ENCODE measurements at places on chromosomes 1 and 21. TPM values are rescaled to one million over a fixed set of nuclear protein-coding genes. Genes with fewer than 3 reads are reported as not detected.

DNA sequence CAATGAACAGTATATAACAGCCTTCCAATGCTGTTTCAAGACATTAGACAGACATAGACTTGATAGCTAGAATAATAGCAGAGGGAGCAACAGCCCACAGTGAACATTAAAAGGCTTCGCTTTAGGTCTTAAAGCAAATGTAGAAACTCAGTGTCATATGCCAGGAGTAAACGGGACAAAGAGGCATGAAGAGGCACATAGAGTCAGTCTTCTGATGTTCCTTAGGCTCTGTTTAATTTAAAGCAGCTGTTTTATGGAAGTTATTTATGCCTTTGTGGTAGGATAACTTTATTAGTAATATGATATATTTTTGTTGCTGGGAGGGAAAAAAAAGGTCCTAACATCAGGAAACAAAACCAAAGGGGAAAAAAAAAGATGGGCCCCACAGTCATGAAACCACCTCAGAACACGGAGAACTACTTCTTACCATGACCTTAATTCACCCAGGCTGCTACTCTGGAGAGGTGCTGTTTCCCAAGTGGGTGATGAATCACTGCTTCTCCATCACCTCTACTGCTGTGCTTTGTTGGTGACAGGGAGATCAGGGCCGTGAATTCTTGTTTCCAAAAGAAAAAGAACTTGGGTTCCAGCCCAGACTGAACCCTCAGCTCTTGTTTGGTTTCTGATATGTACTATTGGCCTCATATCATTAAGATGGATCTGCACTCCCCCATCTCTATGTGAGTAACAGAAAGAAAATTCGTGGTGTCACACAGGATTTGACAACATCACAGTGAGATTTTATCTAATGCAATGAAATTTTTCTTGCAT lies 616.9 kb downstream of the KIF26B start:
- DNase-seq = no peak

DNA sequence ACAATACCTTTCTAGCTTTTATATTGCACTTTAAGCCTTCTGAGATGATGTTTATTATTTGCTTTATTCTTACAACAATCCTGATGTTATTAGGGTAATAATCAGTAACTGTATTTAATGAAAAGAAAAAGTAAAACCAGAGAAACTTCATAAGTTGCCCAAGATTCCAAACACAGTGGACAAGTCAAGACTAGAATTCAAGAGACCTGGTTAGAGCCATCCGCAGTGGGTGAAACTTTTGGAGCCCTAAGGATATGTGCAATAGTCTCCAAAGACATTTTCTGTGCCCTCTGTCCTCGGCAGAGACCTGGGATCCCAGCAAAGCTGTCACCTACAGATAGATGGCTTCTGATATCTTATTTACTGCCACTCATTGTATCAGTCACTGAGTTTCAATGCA lies 106.8 kb upstream of the DPT start:
- no peak for DNase-seq

Gene S1PR1
- total RNA-seq = 8.2 TPM

Gene TRIM58
- total RNA-seq = 2.0 TPM

Gene LAD1
- total RNA-seq = 142 TPM

DNA sequence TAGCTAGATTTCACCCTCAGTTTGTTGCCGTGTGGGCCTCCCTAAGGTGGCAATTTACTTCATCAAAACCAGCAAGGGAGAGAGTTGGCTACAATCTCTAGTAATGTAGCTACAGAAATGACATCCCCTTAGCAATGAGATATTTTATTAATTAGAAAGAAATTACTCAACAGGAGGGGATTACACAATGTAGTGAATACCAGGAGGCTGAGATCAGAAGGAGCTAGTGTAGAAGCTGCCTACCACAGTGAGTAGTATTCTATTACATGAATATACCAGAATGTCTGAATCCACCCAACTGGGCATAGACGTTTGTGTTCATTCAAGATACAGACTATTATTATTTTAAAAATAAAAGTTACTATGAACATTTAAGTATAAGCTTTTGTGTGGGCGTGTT lies 868.2 kb upstream of the CXADR start:
- no peak for DNase-seq

GRCh38 chr1:15343729-15344128 lies 66.0 kb upstream of the EFHD2 start:
- DNase-seq = no peak

DNA sequence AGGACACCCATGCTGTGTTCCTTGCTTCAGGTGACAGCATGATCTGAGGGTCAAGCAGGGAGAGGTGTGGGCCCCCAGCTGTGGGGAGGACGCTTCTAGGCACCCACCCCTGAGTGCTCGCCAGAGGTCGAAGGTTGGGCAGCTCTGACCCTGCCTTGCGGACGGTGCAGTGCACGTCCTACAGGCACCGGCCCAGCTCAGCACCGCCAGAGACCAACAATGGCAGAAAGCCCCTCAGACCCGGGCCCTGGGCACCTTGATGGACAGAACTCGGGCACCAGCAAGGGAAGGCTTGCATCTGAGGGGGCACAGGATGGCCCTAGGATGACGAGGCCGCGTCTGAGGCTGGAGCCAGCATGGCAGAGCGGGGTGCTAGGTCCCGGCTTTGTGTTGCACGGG lies 24.7 kb downstream of the NADK start:
- no peak for DNase-seq

Gene SLAMF7
- total RNA-seq = 0.20 TPM

DNA sequence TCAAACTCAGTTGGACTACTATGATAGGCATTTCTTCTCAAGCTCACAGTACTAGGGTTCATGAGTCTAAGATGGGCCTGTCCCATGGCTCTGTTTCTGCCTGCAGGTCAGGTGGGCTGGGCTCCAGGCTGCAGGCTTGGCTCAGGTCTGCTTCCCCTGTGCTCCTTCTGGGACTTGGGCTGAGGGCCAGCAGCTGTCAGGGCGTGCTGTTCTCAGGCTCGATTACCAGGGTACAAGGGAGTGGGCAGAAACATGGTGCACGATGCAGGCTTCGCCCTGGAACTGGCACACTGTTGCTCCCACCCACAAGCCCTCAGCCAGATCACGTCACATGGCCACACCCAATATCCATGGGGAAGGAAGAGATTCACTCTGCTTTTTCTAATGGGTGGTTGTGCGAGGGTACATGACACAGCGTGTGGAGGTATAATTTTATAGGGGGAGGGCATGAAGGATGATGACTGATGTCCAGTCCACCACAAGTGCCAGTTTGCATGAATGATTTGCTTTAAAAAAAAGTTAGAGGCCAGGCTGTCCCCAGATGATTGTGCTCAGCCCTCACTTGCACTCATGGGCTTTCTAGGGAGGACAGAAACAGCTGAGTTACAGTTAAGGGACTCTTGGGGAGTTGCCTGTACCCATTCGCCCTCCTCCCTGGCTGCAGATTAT lies 118.0 kb downstream of the ACTL8 start:
- no peak for DNase-seq

DNA sequence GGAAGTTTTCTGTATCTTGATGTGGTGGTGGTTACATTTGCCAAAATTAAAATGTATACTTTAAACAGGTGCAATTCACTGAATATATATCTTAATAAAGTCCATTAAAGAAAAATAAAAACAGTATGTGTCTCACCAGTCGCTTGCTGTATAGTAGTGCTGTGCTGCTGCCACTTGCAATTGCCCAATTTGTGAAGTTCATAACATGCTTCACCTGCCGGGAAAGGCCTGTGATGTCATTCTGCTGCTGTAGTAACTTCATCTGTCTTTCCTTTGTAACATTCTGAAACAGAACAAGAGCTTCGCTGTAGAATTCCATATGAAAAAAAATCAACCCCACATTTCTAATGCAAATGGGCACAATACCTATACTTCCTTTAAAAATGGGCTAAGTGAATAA lies 83.4 kb downstream of the TRIM33 start:
- DNase-seq = no peak

DNA sequence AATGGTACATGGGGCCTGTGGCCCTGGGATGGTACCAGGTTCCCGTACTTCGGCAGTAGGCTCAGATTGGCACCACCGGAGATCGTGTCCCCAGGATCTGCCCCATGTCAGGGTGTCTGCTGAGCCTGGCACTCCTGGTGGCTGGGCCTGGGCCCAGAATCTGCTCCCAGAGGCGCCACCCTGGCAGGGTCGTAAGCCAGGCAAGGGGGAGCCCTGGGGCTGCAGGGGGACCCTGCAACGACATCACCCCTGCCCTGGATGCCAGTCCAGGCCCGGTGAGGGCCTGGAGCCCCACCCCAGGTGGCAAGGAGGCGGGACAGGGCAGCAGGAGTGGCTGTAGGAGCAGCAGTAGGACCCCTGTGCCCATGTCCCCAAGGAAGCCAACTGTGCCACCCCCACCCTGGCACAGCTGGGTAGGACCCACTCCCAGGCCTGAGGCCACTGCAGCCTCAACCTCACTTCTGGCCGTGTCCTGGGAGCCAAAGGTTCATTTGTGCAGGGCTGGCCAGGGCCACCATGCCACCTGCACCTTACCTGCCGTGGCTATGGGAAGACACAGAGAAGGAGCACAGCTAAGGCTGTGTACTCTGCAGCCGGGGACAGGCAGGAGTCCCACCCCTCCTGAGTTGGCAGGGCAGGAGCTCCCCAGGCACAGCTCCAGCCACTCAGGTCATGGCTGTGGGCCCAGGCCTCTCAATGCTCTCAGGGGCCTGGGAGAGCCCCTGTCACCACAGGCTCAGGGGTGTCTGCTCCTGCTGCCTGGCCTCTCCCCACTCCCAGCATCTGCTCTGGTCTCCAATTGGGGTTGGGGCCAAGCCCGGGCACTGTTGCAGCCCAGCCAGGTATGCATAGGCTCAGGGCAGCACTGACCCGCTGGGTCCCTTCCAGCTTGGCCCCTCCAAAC lies 141.7 kb downstream of the EIF4G3 start:
- no peak for DNase-seq

Gene TMEM51
- total RNA-seq = 24.8 TPM

DNA sequence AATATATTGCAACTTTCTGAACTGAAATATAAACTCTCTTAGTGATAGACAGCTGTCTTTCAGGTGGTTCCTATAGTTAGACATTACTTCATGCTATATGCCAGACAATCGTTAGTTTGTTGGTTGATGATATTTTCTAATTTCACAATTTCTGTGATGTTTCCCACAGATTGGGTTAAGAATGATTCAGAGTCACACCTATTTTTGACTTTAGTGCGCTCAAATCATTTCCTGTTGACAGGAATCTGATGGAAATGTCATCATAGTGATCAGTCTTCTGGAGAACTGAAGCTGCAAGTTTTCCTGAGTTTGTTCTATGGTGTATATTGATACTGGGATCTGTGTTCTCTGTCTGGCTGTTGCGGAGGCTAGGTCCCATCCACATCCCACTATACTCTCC lies 119.7 kb downstream of the C1orf21 start:
- DNase-seq = no peak

- no peak for DNase-seq
Observed at GRCh38 chr21:38081708-38082107, 165.5 kb upstream of the KCNJ6 start.

Gene F11R
- total RNA-seq = 94.3 TPM

- no peak for DNase-seq
Observed at GRCh38 chr1:3537359-3537758, 73.9 kb downstream of the MEGF6 start.

- DNase-seq = peak; percentile 22
Observed at GRCh38 chr1:54500107-54500431, 48.0 kb upstream of the ACOT11 start.

Gene SERPINC1
- not detected for total RNA-seq

DNA sequence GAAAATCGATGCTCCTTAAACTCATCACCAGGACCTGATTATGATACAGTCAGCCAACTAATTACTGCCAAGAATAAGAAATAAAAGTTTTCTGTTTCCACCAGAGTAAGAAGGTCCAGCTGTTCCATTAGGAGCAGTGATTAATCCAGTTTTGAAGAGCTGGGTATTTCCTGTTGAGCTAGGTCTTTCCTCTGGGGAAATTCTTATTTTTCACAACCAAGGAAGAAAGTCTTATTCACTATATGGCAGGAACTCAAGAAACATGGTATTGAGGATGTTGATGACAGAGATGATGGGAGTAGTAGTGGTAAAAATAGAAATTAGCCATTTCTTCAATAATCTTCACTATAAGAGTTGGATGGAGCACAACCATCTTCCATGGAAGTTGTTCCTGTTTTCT lies 374.6 kb upstream of the RUNX1 start:
- DNase-seq = no peak

- no peak for DNase-seq
Observed at GRCh38 chr1:216997069-216997468, 273.8 kb upstream of the ESRRG start.

Gene EMC1
- 35.6 TPM for total RNA-seq

Gene DISC1
- total RNA-seq = 20.3 TPM

DNA sequence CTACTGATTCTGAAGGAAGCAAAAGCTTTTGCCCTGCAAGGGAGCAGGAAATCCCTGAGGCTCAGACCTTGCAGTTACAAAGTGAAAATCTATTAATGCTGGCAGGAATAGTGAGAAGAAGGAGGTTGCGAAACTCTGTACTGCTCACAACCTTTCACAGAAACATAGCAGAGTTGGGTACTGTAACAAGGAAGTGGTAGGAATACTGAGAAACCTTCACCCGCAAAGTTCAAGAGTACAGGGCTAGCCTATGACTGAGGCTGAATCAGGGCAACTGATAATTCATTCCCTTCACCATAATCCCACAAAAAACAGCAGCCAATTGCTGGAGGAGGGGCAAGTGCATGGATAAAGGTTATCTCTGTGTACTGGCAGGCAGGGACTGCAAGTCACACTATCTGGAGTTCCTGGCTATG lies 23.9 kb upstream of the KCTD3 start:
- DNase-seq = no peak

DNA sequence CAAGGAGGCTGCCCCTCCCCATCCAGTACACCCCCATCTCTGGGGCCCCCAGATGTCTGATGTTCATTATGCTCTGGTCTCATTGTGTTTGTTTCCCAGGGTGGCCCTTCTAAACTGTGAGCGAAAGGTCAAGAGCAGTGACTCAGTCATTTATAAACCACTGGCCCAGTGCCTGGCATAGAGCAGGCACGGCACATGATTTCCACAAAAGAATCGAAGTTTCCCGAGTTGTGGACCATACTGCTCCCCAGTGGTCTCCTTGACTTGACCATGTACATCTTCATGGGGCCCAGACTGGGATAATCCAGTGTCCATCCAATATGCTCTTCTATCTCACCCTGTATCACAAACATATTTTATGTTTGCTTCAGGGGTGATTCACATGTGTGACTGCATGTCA lies 153.3 kb downstream of the NR5A2 start:
- DNase-seq = no peak

DNA sequence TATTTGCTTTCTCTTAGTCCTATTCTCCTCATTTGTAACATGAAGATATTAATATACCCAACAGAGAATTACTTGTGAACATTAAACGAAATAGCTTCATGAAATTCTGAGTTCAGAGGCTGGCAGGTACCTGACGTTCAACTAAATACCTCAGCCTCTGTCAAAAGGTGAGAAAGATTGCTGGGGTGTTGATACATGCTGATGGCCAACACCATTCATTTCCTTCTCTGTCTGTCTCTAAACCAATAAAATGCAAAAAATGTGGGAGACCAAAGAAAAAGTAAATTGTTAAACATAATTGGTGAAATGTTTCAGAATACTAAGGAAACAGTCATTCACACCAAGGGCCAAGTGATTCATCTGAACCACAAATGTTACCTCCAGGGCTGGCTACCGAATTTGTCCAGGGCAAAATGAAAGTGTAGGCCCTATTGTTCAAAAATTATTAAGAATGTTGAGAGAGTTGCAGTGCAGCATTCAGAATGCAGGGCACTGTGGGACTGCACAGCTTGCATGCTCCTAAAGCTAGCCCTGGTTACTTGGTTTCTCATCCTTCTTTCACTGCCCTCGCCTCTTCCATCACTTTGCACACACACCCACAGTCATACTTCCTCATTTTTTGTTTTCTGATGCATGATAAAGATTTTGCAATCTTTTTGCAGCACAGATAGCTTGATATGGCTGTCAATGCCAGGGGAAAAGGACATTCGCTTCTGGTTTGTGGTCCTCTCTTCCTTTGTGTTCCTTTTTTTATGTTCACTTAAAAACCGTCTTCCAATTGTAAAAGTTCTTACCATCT lies 414.3 kb upstream of the NR5A2 start:
- DNase-seq = no peak
